ENCODE measurements at places on chromosomes 5 and 9. TPM values are rescaled to one million over a fixed set of nuclear protein-coding genes. Genes with fewer than 3 reads are reported as not detected.

- no peaks in the 10 kb centered on the region for H3K27me3 ChIP-seq
- no peak overlapping the region for H3K4me3 ChIP-seq
- H3K27ac ChIP-seq, result no peak overlapping the region
Observed at GRCh38 chr5:52821901-52822300, 34.2 kb downstream of the ITGA1 start.

GRCh38 chr5:158223054-158223600, 364.2 kb upstream of the CLINT1 start:
- no peaks in the 10 kb centered on the region for H3K27me3 ChIP-seq
- H3K27ac ChIP-seq, result no peak overlapping the region
- DNase-seq, result no peak
- H3K4me3 ChIP-seq, result no peak overlapping the region

DNA sequence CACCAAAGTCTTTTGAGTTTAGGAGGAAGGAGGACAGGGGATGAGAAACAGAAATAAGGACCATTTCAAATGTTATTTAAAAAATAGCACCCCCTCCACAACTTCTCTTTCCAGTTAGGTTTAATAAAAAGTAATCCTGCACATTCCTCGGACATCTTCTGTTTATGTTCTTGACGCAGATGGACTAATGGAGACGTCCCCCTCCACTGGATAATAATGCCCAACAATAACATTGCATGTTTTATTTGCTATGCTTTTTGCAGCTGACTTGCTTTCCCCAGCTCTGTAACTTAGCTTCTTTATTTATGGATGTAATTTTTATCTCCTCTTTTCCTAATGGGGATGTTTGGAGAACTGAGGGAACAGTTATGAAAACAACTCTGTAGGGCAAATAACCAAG, 89.5 kb downstream of the MAT2B start:
- H3K27ac ChIP-seq, result no peak overlapping the region
- peaks cover 6% of the 10 kb centered on the region for H3K4me1 ChIP-seq
- H3K36me3 ChIP-seq, result no peaks in the 10 kb centered on the region
- no peak for DNase-seq

DNA sequence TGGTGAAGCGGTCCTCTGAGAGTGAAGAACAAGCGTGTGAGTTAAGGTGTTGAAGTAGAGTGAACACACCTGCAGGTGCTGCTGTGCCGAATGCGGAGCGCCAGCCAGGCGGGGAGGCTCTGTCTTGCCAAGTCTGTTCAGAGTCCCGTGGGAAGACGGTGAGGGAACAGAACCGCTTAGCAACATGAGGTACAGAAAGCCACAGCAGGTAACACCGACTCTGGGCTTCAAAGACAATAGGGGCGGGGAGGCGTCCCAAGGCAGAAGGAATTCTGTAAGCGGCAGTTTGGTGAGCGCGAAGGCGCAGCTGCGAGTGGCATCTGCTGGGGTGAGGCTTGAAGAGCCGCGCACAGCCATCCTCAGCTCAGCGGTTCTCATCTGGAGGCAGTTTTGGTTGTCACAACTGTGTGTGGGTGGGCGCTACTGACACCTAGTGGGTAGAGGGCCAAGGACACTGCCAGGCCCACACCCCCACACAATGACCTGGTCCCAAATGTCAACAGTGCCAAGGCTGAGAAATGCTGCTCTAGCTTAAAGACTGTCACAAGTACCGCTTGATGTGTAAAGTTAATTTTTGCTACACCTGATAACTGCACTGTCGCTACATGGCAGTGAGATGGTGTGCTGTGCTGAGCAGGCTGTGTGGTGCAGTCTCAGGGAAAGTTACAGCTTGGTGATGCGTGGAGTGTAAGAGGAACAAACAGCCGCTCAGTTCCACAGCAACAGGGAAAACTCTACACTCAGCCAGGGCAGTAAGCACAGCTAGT, 67.4 kb upstream of the TBC1D9B start:
- H3K4me1 ChIP-seq, result peaks cover 14% of the 10 kb centered on the region
- no peak overlapping the region for H3K27ac ChIP-seq
- H3K36me3 ChIP-seq, result peaks cover 54% of the 10 kb centered on the region
- DNase-seq, result peak; percentile 84

- peaks cover 31% of the 10 kb centered on the region for H3K27me3 ChIP-seq
- peaks cover 8% of the 10 kb centered on the region for H3K36me3 ChIP-seq
- H3K4me3 ChIP-seq, result peak overlapping the region; percentile 45
- DNase-seq, result no peak
- no peak overlapping the region for H3K27ac ChIP-seq
- H3K4me1 ChIP-seq, result peaks cover 31% of the 10 kb centered on the region
Observed at GRCh38 chr5:179343719-179344430, 1.4 kb downstream of the ADAMTS2 start.

Gene SHISAL2B
- total RNA-seq, result 0.72 TPM

Gene PKD2L2
- not detected for total RNA-seq

Measured in spinal cord (tissue), 10 donors.